Stimulated activated CD4-positive, alpha-beta T cell treated with anti-CD3 and anti-CD28 coated beads, Interleukin-1b, Interleukin-23, amount 100 ng/mL, for 1 hour (primary cell): ENCODE measurements at places on chromosomes 2 and 18.
A peak's percentile ranks its signal among the peaks of the same experiment; 100 is the strongest.

GRCh38 chr2:112187805-112188596 lies 49.8 kb downstream of the FBLN7 start:
- DNase-seq: peak; percentile 44

GRCh38 chr2:32278478-32278853 lies 762 bp downstream of the YIPF4 start:
- DNase-seq: no peak

GRCh38 chr18:2538844-2539243 lies 32.5 kb downstream of the METTL4 start:
- no peak for DNase-seq

DNA sequence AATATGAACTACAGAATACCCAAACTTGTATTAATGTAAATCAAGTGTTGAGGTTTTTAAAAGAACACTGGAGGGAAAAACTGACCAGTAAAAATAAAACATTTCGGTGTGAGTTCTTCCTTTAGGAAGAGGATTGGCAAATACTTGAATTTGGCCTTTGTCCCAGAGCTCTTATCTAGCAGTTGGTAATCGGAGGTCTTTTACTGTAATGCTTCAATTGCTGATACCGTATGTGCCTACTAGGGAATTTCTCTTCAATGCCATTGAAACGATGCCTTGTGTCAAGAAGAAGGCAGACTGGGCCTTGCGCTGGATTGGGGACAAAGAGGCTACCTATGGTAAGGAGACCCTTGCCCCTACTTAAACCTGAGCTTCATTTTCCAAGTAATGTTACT lies 4.1 kb downstream of the RRM2 start:
- no peak for DNase-seq

DNA sequence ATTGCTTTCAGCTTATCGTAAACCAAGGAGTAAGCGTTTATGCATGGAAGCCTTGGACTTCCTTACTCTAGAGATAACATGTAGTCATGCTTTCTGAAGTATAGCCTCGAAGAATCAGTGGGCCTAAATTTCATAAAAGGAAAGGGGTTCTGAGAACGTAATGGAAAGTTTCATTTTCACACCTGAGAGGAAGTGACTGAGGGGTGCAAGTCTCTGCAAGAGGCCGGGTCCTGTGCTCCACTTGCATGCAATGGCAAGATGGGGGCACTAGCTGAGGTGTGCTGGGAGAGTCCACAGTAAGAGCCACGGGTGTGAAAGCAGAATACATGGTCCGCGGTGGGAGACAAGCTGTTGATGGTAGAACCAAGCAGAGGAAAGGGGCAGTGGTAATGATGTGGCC lies 36.5 kb upstream of the C1D start:
- DNase-seq: no peak

DNA sequence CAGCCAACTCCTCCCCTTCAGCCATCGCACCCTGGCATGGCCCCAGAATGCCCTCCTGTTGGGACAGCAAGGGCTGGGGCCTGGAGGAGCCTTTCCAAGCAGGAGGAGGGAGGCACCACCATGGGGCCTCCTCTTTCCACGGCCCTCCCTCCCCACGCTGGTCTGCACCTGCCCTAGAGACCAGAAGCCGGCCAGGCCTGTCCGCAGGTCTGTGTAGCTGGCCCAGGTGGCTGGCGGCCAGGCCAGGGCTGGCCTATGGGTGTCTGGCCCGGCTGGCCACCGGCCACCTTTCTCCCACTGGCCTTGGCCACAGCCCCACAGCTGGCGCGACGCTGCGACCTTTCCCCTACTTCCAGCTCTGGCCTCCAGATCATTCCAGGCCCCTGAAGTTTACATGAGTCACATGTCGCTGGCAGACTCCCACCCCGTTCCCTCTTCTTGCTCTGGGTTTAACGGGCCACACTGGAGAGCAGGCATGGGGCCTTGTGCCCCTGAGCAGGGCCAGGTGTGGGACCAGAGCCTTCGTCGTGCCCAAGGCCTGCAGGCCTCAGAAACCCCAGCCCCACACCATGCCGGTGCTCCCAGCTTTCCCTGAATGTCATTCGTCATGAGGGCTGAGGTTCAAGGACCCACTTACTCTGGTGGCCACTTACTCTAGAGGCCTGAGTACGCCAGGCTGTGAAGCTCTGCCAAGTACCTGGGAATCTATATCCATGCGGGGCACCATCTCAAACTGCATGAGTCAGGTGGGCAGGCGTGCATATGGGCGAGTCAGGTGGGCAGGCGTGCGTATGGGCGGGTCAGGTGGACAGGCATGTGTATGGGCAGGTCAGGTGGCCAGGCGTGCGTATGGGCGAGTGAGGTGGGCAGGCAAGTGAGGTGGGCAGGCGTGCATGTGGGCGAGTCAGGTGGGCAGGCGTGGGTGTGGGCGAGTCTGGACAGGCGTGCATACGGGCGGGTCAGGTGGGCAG lies 33.3 kb upstream of the KLF11 start:
- DNase-seq: no peak

DNA sequence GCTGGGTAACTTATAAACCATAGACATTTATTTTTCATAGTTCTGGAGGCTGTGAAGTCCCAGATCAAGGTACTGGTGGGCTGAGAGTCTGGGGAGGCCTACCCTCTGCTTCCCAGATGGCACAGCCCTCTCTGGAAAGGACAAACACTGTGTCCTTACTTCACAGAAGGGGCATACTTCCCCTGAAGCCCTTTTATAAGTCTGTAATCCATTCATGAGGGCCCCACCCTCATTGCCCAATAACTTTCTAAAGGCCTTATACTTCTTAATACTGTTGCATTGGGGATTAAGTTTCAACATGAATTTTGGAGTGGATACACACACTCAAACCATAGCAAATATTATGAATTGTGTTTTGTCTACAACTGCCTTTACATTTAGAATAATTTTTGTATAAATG lies 36.0 kb downstream of the ATIC start:
- DNase-seq: no peak

GRCh38 chr2:15212249-15212648 lies 348.9 kb downstream of the NBAS start:
- DNase-seq: no peak
